ENCODE measurements at places on chromosomes 4 and X.

DNA sequence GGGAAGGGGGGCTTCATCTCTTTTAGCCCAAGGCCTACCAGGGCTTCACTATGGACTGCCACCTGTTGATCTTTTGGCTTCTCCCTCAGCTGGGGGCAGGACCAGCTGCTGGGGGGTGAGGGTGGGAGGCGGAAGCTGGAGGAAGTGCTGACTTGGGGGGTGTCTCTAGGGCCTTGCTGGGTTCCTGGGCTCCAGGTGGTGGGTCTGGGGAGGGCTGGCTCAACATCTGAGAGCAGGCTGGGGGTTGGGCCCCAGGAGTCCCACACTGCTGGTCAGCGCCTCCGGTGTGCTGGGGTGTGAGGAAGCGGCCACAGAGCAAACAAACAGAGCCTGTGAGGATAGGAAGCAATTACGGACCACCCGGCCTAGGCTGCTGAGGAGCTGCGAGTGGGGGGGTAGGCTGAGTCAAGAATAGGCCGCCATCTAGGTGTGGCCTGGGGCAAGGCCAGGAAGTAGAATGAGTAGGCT lies 85.7 kb downstream of the EFNB1 start:
- DNase-seq = no peak

GRCh38 chrX:29762006-29762405 lies 453.4 kb upstream of the MAGEB2 start:
- DNase-seq = no peak

DNA sequence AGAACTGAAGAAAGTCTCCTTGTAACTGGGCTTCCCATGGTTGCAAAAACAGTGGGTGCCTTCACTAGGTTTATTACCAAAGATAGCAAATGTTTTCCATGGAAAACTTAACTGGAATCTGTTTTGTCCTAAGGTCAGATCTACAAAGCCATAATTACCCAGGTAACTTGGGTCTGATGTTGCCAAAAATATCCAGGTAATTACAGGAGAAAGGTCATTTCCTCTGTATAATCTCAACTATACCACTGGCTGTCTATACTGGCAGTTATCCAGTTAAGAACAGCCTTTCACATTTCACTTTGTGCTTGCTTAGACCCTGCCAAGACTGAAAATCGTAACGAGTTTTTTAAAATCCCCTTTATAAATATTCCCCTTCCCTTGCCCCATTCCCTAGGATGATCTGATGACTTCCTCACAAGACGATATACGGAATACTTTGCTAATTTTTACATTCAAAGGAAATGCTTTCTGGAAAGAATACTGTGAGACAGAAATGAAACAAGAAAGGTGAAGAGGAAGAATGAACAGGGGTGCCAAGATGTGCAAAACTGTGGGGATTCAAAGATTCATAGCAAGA lies 105.5 kb downstream of the MAML3 start:
- DNase-seq = no peak

GRCh38 chr4:67332627-67333026 lies 212.7 kb downstream of the CENPC start:
- DNase-seq = peak; percentile 7

DNA sequence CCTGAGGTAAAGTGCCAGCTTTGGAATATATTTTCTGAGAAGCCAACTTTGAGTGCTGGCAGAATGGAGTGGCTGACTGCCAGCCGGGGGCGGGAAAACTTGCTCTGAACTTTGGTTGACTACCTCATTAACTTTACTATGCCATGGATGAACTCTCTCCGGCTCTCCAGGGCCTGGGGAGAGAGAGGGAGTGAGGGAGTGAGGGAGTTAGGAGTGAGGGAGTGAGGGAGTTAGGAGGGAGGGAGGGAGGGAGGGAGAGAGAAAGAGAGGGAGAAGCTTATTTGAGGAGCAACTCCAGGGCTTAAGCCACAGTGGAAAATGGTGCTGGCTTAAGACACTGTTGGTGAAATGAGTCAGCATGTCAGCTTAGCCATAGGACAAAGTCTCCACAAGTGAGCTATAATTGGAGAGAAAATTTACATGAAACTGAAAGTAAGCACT lies 280.9 kb upstream of the RPS6KA3 start:
- DNase-seq = peak; percentile 1

DNA sequence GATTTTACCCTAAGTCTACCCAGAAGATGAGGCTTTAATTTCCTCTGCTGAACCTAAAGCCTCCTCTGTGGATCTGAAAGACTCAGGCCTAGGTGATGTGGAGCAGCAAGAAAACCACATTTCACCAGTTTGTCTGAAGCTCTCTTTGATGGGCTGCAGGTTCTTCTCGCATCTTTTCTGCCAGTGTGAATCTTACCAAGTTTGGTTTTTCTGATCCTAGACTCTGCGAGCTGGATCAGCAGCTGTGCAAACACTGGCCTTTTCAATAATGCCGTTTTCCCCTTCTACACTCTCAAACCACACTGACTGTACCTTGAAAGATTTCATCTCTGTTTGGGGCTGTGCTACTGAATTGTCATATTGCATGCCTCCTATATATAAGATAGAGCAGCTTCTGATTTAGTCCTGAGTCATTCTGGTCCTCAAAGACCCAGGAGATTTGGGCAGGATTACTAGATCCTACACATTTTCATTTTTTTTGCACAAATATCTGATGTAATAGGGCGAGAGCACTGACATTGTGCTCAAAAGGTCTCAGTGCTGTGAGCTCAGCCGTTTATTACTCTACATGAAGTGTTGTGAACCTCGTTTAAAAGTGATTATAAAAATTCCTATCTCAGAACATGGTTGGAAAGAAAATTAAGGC lies 133.6 kb upstream of the FAM9C start:
- DNase-seq = no peak

DNA sequence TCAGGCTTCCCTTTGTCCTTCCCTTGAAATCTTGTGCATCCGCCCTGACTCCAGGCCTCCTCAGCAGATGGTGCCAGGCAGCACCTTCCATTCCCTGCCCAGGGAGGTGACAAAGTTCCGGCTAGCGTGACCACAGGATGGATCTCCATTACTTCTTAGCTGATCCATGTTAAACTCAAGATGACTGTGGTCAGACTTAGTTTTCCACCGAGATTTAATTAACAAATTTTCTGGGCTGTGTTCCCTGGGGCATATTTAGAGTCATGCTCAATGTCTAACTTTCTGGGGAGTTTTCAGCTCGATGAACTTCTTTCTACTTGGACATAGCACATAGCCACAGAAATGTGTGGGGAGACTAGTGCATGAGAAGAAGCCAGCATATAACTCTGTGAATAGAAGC lies 215.1 kb upstream of the SFRP2 start:
- DNase-seq = no peak

Data from HFFc6 (cell line).